Stimulated activated CD8-positive, alpha-beta memory T cell treated with anti-CD3 and anti-CD28 coated beads, Interleukin-2, amount 100 ng/mL, for 48 hours (primary cell): ENCODE measurements at places on chromosomes 1 and 21.

DNA sequence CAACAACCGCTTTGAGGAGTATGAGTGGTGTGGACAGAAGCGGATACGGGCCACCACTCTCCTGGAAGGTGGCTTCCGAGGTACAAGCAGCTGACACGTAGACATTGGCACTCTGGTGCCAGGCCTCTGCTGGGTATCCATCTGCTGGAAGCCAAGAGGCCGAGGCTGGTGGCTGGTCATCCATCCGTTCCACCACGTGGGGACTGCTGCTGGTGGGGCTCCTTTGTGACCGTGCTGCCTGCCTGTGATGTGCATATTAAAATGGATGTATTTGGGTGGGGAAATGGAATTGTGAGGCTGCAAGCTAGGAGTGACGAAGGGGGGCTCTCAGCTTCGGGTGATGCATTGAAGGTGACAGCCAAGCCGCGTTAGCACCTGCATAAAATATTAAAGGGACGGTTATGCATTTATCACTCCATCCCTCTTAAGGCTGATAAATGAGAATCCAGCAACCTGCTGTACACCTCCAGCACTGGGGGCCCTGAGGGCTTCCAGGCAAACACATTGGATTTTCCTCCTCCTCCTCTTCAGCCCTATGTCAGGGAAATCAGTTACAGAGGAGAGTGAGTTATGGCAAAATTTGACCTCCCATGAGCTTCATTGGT lies 38.1 kb downstream of the TMEM53 start:
- no peak for DNase-seq

DNA sequence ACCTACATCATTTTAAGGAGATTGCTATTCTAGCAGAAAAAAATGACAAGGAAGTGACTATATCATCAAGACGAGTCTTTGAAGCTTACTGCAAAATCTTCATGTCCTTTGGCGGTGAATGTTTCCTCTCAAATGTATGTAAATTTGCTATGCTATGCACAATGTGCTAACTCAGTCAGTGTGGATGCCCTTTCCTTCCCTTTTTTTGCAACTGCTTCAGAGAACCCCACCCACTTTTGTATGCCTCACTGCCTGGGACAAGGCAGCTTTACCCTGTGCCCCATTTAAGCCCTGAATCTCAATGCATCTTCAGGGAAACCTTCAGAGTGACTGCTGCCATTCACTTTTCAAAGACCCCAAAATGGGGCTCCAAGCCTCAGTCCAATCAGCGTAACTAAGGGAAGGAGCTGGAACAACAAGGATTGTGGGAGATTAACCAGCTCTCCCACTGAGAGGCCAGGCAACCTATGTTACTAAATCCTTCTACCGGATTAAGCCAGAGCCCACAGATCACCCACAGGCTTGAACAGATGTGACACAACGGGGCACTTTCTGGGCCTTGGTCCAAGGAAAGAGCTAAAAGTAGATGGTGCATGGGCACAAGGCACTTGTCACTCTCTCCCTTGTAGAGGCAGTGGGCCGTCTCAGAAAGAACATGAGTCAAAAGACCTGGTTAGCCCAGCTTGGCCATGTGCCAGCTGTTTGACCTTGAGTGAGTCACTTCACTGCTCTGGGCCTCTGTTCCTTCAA lies 154.4 kb downstream of the PLPP3 start:
- DNase-seq: no peak

DNA sequence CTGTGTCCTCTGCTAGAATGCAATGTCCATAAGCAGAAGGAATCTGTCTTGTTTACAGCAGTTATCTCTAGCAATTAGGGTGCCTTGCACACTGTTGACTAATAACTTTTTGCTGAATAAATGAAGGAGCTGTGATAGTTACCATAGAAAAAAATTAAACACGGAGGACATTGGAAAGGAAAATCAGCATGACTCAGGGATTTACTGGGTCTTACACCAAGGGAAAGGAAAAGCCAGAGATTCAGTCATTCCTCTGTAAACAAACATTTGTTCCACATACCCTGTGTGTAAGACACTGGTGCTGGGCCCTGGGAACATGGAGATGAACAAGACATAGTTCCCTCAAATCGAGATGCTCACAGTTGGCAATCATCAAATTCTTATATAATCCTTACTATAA lies 183.3 kb downstream of the PTGER3 start:
- no peak for DNase-seq

- no peak for DNase-seq
Observed at GRCh38 chr1:95625224-95625623, 391.2 kb downstream of the RWDD3 start.

- DNase-seq: no peak
Observed at GRCh38 chr1:70745199-70745598, 302.4 kb downstream of the PTGER3 start.

DNA sequence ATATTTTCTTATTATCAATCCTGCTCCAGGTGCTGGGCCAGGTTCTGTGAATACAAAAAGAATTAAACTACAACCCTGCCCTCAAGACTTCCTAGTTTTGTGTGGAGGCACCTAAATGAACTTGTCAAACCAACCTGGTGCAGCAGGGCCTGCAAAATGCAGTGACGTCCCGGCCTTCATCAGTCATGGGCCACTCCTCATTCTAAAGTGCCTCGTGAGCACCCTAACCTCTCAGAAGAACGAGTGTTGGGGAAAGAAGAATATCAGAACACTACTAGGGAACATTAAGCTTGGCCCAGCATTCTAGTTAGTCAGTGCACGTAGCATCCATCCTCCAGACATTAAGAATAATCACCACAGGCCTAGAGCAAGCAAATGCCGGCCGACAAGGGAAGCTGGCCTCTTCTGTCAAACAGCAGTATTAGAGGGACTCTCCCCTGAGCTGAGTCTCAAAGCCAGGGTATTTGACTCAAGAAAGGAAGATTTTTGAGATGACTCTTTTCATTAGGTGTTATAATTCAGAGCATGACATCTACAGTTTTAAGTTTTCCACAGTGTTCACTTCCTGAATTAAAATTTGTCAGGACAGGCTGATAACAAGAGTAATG lies 137.9 kb downstream of the SLC45A1 start:
- DNase-seq: no peak

DNA sequence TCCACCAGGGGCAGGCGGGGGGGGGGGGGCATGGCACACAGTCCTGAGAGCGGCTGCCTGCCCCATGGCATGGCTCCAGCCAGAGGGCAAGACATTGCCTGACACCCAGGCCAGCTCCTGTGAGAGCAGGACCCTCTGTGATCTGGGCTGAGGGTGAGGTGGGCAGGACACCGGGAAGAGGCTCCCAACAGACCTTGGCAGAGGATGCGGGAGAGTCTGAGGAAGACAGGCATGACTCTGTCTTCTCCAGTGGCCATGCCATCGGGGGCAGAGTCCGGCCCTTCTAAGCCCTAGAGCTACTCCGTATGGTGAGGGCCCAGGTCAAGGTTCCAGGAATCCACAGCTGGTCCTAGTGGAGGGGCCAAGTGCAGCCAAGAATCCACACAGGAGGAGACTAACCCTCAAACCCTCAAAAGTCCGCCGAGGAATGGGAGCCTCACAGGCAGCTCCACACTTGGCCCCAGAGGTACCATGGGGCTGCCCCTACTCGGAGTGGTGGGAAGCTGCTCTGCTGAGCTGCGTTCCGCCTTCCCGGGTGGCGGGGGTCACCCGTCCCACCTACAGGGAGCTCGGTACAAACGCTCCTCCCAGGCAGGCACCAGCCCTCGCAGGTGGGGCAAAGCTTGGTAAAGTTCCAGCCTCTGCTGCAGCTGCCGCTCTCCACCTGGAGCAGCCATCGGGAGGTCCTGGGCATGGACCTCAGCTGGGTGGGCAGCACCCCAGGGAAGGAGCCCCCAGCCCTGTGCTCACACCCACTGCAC lies 6.5 kb downstream of the ACTRT2 start:
- no peak for DNase-seq

GRCh38 chr1:223748773-223749733 lies 36.7 kb downstream of the CAPN2 start:
- peak; percentile 45 for DNase-seq

- DNase-seq: no peak
Observed at GRCh38 chr1:235317168-235317567, 10.8 kb downstream of the ARID4B start.

- DNase-seq: no peak
Observed at GRCh38 chr1:145757420-145757819, 38.1 kb downstream of the CD160 start.

DNA sequence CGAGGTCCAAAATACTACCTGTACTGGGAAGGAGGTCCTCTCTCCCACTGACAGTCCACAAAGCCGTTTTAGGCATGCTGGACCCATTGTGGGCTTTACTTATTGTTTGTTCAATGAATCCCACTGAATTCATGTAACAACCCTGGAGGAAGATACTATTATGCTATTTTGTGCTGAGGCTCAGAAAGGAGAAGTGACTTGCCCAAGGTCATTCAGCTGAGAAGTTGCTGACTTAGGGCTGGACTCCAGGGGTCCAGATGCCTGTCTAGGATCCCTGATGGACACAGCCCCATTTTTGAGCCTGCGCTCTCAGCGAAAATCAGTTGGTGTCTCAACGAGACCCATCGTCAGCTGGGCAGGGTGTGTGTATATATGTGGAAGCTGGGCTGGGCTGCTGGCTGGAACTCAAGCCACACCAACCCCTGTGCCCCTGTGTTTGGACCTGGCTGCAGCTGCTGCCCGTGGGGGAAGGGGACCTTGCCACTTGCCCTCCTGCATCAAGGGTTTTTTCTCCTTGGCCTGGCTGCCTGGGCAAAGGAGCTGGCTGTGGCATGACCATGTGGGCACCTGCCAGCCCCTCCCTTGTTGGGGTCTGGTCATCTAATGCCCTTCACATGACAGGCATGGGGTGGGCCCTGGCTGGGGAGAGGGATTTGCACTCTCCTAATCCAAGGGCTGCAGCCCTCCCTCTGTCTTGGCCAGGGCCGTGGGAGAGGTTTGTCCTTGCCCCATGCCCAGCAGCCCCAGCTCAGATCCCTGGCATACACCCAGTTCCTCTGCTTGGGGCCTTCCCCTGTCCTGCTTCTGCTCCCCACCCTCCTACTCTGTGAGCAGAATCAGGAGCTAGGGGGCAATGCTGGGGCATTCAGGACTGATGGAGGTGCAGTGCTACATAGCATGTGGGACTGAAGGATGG lies 15.0 kb downstream of the KCNQ4 start:
- DNase-seq: no peak

DNA sequence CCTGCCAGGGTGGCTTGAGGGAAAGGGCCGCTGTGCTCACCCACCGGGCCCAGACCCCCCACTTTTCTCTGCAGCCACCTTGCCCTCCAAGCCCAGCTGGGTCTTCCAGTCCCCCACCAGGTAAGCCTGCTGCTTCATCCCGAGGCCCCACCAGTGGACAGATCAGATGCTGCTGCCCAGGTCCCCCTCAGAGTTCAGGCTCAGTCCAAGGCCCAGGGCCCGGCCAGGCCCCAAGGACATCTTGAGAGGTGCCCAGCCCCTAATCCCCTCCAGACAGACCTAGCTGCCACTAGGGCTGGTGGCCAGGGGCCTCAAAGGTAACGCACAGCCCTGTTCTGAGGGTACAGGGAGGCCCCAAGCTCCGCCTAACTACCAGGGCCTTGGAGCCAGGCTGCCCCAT lies 58.6 kb downstream of the MEGF6 start:
- DNase-seq: no peak

GRCh38 chr1:112971006-112971405 lies 15.0 kb upstream of the SLC16A1 start:
- DNase-seq: no peak

DNA sequence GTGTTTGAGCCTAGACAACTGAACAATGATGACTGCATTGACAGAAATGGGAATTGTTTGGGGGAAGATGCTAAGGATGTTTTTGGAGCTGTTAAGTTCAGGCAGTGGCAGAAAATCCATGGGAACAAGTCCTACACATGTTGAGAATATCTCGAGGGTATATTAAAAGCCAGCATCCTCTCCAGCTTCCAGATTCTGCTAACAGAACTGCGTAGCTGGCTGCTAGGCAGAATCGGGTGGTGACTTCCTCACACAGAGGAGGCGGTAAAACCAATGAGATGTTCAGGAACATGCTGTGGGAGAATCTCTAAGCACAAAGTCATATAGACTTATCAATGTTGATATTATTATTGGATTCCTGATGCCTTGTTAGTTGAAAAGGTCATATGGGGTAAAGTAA lies 14.8 kb downstream of the FAM163A start:
- no peak for DNase-seq

- DNase-seq: no peak
Observed at GRCh38 chr1:209614151-209614420, 30.6 kb downstream of the CAMK1G start.

DNA sequence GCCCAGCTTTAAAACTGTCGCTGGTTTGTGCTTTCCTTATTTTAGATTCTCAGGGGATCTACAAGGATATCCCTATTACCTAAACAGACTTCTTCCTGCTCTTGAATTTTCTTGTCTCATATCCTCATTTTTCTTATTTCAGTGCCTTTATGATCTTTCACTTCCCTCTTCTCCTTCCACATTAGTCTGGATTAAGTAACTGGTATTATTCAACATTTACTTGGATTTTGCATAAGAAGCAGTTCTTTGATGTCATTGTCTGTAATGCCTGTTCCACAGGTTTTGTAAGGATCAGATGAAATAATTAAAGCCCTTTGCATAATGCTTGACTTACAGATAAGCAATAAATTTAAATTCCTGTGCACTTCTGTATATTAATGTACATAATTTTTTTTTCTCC lies 26.5 kb downstream of the CXADR start:
- no peak for DNase-seq

DNA sequence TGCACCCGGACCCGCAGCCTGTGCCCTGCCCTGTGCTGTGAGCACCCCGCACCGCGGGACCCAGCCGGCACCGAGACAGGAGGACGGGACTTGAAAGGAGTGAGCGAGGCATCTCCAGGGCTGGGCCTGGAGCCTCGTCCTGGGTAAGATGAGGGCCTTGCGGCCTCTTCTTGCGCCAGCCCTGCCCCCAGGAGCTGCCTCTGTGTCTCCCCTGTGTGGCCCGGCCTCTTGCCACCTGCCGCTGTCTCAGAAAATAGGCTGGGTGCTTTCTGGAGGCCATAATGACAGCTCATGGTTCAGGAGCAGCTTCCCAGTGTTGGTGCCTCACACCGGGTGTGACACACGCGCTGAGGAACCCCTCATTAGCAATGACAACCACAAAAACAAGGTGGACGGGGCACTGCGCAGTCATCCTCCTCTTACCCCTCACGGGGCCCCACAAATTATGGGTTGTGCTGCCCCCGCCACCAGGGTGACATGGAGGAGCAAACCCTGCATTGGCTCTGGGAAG lies 161.5 kb upstream of the C1orf174 start:
- no peak for DNase-seq

DNA sequence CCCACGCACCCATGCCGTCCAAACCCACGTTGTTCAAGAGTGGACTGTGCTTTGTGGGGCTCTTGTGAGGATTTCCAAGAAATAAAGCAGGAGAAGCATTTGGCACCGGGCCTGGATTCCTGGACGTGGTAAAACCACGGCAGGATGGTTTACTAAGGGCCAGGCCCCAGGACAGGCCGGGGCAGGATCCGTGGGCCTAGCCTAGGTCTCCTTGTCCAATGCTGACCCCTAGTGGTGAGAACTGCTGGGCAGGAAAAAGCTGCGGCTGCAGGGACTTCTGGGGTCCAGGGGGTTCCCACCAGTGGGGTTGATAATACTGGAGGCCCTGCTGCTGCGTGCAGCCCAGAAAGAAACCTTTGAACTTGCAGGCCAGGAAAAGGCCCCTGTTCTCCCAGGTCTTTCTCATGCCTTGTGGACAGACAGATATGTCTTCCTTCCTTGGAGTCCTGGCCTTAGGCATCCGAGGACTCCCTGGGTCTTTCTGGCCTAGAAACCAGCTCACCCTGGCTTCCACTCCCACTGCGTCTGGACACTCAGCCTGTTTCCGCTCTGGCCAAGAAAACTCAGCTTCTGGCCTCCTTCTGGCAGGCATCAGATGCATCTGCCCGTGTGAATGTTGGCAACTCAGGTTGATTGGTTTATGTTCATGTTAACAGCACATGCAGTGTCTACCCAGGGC lies 106.9 kb upstream of the TMEM51 start:
- peak; percentile 55 for DNase-seq

- DNase-seq: peak; percentile 69
Observed at GRCh38 chr1:116817582-116818064, 63.4 kb downstream of the CD2 start.
